ENCODE measurements at places on chromosomes 3 and 15. TPM values are rescaled to one million over a fixed set of nuclear protein-coding genes. Genes with fewer than 3 reads are reported as not detected.

DNA sequence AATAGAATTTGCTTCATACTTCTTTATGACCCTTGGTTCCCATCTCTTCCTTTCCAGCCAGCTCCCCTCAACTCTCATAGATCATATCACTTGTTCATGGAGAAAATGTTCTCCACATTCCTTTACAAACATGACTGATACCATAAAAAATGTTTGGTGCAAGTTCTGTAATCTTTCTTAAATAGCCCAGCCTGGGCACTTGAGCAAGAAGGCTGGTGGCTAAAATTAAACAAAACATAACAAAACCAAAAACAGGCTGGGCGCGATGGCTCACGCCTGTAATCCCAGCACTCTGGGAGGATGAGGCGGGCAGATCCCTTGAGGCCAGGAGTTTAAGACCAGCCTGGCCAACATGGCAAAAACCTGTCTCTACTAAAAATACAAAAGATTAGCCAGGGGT lies 8.9 kb upstream of the POLR2M start:
- DNase-seq = no peak

The PRTG gene
- under 0.01 TPM for total RNA-seq

The TAGLN3 gene
- total RNA-seq = 0.77 TPM

The FBXO40 gene
- total RNA-seq = not detected

The A4GNT gene
- total RNA-seq = not detected

DNA sequence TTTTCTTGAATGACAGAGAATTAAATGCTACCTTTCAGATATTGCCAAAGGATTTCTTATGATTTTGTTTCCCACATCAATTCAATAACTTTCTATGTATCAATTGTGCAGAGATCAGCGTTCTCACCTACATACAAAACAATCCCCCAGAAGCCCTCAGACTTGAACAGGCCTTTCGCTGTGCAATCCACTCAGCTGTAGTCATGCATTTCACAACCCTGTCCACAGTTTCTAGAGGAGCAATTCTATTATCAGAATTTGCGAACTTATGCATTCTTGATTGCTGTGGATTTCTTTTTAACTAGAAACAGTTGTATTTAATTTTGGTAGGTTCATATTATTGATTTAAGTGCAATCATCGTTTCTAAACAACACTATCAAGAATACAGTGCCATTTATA lies 13.7 kb upstream of the ALCAM start:
- DNase-seq = no peak

The FGD5 gene
- total RNA-seq = not detected

DNA sequence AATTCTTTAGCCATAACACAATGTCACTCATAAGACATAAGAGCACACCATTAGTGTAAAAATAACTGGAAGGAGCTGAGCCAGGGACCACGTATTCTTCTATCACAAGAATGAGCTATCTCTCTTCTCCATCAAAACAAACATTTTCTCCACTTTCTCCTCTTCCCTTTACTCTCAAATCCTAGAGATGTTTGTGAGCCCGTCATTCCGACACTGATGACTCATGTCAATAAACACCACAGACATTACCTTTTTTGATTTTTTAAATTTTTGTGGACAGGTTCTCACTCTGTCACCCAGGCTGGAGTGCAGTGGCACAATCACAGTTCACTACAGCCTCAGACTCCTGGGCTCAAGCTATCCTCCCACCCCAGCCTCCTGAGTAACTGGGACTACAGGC lies 86.6 kb downstream of the MEX3B start:
- no peak for DNase-seq
